NCI-H226 (cell line): ENCODE measurements at places on chromosomes 12 and 14.

DNA sequence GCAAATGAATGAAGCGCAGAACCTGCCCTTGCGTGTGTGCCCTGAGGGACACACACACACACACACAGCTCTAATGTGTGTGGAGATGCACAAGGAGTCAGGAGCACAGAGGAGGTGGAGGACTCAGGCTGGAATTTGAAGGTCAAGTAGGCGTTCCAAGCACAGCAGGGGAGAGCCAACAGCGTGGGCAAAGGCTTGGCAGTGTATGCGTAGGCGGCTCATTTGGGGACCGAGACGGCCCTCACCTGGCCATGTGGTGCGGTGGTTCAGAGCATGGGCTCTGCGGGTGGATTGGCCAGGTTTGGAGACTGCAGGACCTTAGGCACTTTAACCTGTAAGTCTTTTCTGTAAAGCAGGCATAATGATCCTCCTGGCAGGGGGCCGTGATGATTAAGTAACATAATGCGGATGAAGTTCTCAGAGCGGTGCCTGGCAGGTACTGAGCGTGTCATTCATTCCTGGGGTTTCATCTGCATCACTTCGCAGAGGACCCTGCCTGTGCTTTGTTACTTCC, 69.5 kb upstream of the SLC24A4 start:
- no peak for DNase-seq

GRCh38 chr12:102454808-102455760, 25.3 kb downstream of the IGF1 start:
- no peak for DNase-seq

GRCh38 chr14:33480071-33480886, 470.6 kb downstream of the EGLN3 start:
- DNase-seq: no peak

GRCh38 chr12:67802731-67803130, 154.2 kb downstream of the DYRK2 start:
- no peak for DNase-seq

GRCh38 chr12:130563323-130563722, 152.8 kb downstream of the RIMBP2 start:
- no peak for DNase-seq

- no peak for DNase-seq
Measured at GRCh38 chr12:120240495-120240833, 25.1 kb downstream of the PXN start.

- DNase-seq: no peak
Measured at GRCh38 chr12:44510510-44510909, 365.6 kb downstream of the NELL2 start.

GRCh38 chr14:105275267-105275946, 25.4 kb downstream of the BRF1 start:
- DNase-seq: no peak

GRCh38 chr12:19591951-19592350, 152.7 kb downstream of the AEBP2 start:
- no peak for DNase-seq

- DNase-seq: no peak
Measured at GRCh38 chr12:132545955-132546354, 56.0 kb downstream of the FBRSL1 start.

DNA sequence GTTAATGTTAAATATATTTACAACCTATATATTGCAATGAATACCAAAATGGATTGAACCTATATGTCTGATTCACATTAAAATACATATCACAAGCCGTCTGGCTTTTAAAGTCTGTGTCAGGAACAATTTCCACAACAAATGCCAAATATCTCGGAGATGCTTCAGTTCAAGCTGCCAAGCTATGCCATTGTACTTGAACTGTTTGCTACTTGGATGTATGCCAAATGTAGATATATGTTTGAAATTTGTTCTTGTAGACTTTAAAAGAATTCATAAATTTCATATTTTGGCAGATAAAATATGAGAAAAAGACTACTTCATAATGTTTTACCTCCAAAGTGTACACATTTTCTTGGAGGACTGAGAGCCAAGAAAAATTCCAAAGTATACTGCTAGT, 37.0 kb downstream of the WASHC3 start:
- no peak for DNase-seq

- DNase-seq: no peak
Measured at GRCh38 chr14:61328626-61329262, 7.4 kb downstream of the PRKCH start.

DNA sequence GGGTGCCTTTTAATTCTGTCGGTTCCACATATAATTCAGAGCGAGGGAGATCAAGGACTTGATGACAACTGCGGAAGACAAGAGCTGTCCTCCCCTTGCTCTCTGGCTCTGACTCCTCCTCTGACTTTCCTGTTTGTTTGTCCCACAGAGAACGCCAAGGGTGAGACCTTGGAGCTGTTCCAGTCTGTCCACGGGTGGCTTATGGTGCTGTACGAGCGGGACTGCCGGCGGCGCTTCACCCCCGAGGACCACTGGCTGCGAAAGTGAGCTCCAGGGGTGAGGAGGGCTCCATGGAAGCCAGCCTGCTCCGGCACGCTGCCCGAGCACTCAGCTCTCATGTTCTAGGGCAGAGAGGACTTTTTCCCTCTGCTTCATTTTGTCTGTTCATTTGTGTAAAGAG, 32.8 kb downstream of the UBE3B start:
- no peak for DNase-seq

- DNase-seq: no peak
Measured at GRCh38 chr12:111407377-111408115, 1.8 kb downstream of the SH2B3 start.

DNA sequence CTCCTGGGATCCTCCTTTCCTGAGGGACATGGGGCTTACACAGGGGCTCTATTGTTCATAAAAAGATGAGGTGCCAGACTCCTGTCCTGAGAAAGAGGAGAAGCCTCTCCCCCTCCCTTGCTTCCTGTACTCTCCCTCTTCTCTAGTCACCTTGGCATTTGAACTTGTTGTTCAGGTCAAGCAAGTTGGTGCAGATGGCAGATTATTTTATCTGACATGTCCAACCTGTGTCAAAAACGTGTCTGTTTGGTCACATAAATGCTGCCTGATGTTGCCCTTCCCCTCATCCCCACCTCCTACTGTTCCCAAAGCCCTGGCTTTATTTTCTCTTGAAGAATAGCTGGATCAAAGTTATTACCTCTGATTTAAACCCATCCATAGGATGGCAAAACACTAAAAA, 154.8 kb downstream of the TMX1 start:
- no peak for DNase-seq

DNA sequence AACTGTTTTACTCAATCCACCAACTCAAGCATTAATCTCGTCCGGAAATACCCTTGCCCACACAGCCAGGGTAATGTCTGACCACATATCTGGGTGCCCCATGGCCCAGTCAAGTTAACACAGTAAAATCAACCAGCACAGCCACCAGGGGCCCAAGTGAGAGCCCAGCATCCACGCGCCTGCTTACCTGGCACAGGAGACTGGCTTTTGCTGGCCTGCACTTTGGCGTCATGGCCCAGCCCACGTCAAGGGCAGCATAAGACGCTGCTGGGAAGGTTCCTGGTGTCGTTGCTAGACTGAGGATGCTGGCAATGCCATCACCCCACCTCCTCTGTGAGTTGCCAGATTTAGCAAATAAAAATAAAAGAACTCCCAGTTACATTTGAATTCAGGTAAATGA, 53.6 kb upstream of the BCL11B start:
- DNase-seq: no peak

- no peak for DNase-seq
Measured at GRCh38 chr12:2651068-2651965, 143.5 kb upstream of the FKBP4 start.

DNA sequence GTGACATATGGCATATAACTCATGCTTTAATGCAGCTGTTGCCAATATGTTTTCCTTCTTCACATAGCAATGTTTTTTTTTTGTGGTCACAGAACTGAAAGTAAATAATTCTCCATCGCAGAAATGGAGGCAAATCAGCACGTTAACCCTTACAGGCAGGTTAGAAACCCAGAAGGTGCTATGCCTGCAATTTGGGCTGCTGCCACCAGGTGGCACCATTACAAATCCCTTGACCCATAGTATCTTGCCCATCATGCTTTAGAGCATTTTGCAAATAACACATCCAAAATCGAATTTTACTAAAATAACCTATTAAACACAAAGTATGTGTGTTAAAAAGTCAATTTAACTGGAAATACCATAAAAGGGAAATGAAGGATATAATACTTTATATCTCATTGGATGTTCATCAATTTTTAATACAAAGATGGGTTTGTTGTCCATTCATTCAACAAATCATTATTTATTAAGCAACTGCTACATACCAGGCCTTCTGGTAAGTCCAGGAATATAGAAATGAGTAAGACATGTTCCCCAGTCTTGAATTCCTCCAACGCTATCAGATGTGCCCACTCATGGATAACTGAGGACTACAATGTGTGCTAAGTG, 340.1 kb downstream of the GLT1D1 start:
- DNase-seq: no peak

- no peak for DNase-seq
Measured at GRCh38 chr12:121189619-121190155, 20.2 kb upstream of the P2RX4 start.

DNA sequence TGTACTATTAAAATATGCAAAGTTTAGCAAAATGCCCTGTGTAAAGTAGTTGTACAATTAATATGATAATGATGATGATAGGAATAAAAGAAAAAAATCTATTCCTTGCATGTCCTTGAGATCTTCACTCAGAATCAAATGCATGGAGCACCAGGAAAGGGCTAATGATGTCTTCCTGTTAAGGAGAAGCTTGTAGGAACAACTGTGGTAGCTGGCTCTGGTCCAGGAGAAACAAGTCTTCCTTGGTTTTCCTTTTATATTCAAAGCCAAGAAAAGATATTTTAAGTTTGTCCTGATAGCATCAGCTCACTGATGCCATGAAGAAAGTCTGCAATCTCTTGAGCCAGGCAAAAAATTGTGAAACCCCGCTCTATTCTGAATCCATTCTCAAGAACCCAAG, 138.9 kb downstream of the PIK3C2G start:
- peak; percentile 16 for DNase-seq

GRCh38 chr14:64681796-64682710, 22.2 kb upstream of the PLEKHG3 start:
- peak; percentile 94 for DNase-seq

- peak; percentile 58 for DNase-seq
Measured at GRCh38 chr12:65668981-65669695, 155.1 kb upstream of the HMGA2 start.

DNA sequence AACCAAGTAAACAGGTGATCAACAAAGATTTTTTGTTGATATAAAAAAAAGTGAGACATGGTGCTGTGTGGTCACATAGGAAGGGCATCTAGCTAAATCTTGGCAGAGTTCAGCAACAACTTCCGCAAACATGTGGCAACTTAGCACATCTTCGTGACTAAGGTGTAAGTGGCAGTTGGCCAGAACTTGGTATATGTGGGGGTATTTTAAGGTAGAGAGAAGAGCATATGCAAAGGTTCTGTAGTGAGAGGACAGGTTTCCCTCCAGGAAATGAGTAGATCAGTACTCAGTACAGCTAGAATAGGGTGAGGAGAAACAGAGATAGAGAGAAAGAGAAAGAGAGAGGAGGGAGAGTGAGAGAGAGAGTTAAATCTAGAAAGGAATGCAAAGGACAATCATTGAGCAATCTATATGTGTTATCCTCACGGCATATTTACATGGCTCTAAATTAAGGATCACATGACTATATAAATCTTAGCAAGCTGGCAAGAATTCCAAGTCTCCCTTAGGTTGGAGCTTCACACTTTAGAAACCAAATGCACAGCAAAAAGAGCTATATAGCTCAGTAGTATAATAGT, 227.7 kb upstream of the HMGA2 start:
- peak; percentile 88 for DNase-seq

- peak; percentile 27 for DNase-seq
Measured at GRCh38 chr14:75837151-75837787, 144.5 kb downstream of the TGFB3 start.

DNA sequence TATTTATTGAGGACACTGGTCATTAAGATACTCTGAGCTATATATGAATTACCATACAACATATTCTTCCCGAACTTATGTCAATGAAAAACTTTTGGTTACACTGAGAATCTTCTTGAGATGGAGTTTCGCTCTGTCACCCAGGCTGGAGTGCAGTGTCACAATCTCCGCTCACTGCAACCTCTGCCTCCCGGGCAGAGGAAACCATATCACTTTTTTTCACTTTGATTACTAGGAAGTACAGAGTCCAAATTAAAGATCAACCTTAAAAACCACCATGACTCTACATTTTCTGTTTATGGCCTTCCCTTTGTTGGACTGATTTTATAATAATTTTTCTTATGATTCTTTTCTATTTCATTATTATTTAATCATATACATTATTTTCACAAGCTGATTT, 336.5 kb downstream of the FSCB start:
- DNase-seq: no peak

DNA sequence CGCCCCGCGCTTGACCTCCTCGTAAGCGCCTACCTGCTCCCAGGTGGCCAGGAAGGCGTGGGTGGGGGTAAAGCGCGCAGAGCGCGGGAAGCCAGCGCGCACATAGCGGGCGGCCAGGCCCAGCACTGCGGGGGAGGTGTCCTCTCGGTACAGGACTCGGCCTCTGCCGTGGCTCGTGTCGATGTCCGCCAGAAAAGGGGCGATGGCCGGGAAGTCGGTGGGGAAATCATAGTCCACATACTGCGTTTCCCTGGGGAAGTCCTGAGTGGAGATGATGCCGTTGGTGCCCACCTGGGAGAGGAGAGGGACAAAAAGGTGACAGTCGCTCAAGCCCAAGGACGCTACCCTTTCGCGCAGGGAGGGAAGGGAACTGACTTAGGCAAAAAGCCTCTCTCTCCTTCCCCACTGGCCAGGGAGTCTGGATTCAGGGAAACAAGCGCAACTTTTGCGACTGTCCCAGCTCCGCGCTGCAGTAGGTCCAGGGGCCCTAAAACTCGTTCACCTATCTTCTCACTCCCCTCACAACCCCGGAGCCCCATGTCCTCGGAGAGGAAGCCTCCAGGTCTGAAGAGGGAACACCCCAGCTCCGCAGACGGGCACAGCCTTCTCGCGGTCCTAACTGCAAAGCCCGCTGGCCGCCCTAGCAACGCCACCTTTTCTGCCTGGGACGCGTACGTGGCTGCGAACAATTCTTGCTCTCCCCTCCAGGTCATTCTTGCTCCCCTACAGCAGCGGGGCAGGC, 815 bp downstream of the NID2 start:
- no peak for DNase-seq

DNA sequence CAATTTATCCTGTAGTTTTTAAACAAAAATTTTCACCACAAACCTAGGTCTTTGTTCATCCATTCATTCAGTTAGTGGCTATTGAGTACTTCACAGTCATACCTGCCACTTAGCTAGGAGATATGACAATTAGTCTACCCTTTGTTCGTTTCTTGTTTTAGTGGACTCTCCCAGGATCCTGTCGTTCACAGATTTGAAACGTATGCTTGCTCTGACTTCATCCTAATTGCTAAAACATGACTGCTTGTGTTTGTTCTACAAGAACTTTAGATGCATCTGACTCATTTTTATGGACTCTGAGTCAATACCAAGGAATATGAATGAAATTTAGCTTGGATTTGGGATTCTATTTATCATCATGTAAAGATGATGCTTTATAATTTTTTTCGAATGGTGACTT, 69.5 kb downstream of the TBC1D30 start:
- DNase-seq: peak; percentile 7
